ENCODE measurements at places on chromosomes 16 and 17.

DNA sequence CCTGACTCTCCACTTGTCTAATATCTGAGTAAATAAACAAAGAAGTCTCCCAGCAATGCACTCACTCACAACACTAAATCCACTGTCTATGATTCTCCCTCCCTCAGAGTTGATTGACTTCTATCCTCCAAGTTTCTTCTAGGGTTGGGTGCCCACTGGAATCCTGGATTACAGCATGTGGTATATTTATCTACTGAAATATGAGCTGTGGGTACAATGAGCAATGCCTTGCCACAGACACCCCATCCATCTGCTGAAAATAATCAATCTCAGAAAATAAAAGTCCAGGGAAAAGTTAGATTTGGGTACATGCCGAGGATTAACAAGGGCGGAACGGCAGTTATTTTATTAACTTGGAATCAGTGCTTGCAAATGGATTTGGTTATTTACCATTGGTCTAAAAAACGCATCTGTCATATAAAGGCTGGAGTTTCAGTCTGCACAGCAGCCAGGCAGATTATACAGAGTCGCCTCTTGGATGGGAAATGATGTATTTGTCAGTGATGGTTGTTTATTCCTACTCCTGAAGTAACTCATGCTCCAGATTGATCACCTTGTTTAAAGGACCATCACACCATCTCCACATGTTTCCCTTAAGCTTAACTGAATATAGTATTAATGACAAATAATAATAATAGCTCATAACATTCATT, 193.9 kb upstream of the SOX9 start:
- DNase-seq, result no peak

GRCh38 chr16:79698341-79698753, 97.8 kb upstream of the MAF start:
- peak; percentile 12 for DNase-seq

DNA sequence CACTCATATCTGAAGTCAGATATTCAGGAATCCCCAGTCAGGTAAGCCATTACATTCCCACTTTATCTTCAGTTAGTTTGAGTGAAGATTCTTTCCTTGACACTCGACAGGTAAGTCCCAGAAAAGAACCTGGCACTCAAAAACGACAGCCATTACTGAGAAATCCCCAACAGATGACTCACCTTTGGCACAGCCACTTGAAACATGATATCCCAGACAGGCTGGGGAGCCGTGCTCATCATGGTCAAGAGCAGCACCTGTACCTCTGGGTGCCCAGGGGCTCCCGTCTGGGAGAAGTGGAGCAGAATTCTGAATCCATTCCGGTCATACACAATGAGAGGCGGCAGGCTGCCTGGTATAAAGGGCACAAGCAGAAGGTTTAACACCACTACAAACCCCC, 16.8 kb upstream of the COG7 start:
- peak; percentile 27 for DNase-seq

DNA sequence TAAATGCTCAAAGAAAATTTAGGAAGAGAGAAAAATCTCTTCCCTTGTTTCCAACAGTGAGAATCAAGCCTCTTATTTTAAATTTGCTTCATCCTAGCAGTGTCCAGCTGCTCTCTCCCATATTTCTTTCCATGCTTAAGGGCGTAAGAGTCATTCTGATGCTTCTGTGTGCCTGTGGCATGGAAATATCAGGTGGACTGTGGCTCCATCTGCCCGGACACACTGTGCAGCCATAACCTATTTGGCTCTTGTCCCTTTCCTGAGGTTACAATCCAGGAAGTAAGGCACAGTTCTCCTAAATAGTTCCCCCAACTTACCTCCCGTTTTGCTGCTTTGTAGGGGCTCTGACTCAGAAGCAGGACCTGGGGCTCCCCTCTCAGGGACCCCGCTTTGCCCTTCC, 6.3 kb upstream of the KRT222 start:
- no peak for DNase-seq

DNA sequence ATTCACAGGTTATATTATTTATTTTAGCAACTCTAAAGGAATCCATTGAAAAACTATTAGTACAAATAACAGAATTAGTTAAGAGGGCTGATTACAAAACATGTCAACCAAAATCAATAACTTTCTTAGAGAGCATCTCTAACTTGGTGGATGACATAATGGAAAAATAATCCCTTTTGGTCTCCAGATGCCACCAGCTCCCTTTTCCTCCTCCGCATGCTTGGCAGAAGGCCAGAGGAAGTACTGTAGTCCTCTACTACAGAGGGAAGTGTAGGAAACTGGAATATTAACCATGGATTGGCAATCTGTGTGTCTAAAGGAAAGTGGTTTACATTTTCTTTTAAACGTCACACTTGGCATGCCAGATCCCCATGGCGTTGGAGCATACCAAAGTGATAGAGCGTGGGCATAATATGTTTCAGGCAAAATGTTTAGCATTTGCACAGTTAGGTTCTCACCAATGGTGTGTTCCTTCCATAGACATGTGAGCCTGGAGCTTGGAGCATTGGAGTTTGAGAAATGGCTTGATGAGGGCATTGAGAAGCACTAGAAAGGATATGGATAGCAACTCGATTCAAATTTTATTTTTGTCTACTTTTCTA, 106.3 kb downstream of the PRKCB start:
- peak; percentile 6 for DNase-seq

- no peak for DNase-seq
Measured at GRCh38 chr17:50258647-50259476, 15.4 kb upstream of the TMEM92 start.

- peak; percentile 55 for DNase-seq
Measured at GRCh38 chr16:11049396-11050059, 105.2 kb downstream of the CLEC16A start.

DNA sequence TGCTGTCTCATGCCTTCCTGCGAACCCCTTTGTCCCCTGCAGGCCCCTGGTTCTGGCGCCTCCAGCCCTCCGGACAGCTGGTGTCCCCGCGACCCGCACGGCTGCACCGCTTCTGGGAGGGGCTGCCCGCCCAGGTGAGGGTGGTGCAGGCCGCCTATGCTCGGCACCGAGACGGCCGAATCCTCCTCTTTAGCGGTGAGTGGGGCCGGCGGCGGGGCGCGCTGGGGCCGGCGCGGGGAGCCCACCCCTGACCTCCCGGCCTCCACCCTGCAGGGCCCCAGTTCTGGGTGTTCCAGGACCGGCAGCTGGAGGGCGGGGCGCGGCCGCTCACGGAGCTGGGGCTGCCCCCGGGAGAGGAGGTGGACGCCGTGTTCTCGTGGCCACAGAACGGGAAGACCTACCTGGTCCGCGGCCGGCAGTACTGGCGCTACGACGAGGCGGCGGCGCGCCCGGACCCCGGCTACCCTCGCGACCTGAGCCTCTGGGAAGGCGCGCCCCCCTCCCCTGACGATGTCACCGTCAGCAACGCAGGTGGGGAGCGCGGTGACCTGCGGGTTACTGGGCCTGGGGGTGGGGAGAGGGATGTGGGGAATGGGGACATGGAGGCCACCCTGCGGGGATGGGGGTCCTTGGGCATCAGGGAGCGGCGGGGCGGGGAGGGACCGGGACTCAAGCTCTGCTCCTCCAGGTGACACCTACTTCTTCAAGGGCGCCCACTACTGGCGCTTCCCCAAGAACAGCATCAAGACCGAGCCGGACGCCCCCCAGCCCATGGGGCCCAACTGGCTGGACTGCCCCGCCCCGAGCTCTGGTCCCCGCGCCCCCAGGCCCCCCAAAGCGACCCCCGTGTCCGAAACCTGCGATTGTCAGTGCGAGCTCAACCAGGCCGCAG, 7.1 kb upstream of the IL32 start:
- DNase-seq, result peak; percentile 41

DNA sequence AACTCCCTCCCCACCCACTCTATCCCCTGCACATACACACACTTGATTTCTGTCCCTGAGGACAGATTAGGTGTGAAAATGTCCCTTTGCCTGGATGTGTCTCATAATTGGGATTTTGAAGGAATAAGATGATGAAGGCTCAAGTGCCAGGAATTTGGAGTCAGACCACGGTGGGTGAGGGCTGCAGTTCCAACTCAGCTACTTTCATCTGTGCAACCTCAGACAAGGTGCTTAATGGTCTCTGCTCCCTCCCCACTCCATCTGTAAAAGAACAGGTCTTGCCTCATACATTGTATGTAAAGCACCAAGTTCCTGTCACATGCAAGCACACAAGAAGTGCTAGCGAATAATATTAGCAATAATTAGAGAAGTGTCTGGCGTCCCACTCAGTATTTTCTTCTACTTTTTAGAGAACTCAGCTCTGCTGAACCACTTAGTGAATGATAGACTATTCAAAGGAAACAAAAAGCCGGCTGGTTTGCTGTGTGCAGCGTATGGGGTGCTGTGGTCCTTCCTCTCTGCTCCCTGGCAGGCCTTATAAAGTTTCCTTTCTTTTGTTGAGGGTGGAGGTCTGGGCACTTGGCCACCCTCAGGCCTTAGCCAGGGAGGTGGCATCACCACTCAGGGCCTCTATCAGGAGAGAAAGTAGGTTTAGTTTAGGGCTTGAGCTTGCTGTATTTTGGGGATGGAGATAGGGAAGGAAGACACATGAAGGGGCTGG, 6.4 kb downstream of the TBX4 start:
- no peak for DNase-seq

DNA sequence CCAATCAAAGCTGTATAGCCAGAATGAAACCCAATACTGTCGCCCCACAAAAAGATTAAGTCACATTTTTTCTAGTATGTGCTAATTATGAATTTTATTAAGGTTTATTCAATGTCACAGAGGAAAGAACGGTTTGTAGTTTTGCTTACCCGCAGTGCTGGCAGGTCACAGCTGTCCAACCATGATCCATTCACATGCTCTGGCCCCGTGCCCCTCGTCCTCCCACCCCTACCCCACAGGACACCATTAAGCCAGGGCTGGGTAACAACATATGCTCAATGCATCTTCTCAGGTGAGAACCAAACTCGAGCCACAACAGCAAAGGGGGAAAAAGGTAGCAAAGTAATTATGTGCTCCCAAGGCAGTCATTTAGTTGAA, 589 bp upstream of the FBF1 start:
- DNase-seq, result no peak

GRCh38 chr17:2975469-2975958, 87.9 kb downstream of the OR1D5 start:
- peak; percentile 54 for DNase-seq

DNA sequence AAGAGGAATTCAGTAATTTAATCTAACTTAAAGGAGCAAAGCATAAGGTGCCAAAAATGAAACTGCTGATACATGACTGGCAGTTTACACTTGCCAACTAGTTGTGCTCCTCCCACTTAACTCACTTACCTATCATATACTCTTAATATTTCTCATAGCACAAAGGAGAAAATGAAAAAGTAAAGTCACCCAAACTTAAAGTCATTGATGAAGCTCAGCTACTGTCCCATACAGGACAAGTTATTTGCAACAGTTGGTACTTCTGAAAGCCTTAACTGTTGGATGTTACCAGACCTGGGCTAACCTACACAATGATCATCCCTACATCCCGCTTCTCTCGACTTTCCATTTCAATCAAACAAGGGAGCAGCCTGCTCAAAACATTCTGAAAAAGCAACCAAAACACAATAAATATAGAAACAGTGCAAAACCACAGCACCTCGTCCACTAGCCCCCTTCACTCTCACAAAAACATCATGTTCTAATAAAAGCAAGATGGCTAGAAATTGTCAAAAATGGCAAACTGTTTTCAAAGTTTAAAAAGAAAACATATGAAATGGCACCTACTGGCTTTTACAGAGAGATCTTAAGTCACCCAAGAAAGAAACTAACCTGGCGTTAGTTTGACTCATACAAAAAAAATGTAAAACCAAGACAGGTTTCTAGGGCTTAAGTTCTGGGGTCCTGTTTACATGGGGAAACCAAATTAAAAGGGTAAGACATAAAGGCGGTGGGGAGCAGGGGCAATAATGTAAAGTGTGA, 868 bp downstream of the MED13 start:
- peak; percentile 29 for DNase-seq

GRCh38 chr17:41773190-41773588, 13.3 kb downstream of the JUP start:
- peak; percentile 86 for DNase-seq

DNA sequence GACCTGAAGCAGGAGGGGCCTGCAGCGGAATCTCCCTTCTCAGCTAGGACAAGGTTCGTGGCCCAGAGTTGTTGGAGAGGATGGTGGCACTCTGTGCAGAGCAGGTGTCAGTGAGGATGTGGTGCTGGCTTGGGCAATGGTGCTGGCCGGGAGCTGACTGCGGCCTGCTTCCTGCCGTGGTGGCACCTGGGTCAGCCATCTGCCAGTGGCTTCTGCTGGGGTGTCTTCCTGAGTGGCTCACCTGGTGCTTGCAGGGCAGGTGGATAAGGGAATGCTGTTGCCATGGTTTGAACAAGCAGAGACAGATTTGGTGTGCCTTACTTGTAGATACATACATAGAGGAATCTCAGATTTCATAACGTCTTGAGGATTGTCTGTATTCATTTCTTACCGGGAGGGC, 69.6 kb downstream of the SEC14L1 start:
- no peak for DNase-seq

DNA sequence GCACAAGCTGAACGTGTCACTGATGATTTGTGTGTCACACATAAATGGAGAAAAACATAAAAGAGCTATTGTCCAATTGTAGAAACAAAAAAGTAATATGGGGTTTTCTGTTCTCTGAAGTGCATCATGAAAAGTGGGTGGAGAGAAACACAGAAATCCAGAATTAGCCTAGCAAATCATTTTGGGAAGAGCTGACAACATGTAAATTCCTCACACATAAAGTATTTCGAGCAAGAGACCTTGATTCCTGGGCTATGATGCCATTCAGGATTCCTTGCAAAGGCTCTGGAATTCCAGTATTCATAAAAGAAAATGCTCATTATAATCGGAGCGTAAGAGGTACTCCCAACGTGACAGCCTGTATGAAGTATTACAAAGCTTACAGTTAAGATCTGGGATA, 1.1 kb downstream of the DCUN1D3 start:
- peak; percentile 80 for DNase-seq

- no peak for DNase-seq
Measured at GRCh38 chr17:42378959-42379594, 9.2 kb downstream of the STAT3 start.

- DNase-seq, result no peak
Measured at GRCh38 chr16:76639685-76640289, 362.6 kb downstream of the CNTNAP4 start.

- no peak for DNase-seq
Measured at GRCh38 chr16:74583926-74584666, 22.8 kb downstream of the GLG1 start.
